HEK293T (cell line): ENCODE measurements at places on chromosomes 1 and 21.
A peak's percentile ranks its signal among the peaks of the same experiment; 100 is the strongest.

DNA sequence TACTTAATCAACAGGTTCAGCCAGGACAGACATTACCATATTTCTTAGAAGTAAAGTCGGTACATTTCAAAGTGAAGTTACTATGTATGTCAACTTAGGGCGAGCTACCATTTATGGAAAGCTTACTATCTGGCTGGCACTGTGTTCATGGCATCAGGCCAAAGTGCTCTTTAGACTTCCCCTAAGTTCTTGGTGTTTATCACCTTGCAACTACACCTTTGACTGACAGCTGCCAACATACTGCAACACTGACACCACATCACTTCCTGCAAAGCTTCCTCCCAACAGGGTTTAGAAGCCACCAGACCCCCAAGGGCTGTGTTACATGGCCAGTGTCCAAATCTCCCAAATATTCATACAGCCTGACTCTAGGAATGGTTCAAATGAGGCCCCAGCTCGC lies 61.0 kb downstream of the TIAM1 start:
- no peak for DNase-seq

GRCh38 chr1:244865028-244865371 lies 657 bp upstream of the HNRNPU start:
- DNase-seq, result no peak

- no peak for DNase-seq
These were observed 39.3 kb downstream of the PDE9A start for GRCh38 chr21:42692688-42693087.

DNA sequence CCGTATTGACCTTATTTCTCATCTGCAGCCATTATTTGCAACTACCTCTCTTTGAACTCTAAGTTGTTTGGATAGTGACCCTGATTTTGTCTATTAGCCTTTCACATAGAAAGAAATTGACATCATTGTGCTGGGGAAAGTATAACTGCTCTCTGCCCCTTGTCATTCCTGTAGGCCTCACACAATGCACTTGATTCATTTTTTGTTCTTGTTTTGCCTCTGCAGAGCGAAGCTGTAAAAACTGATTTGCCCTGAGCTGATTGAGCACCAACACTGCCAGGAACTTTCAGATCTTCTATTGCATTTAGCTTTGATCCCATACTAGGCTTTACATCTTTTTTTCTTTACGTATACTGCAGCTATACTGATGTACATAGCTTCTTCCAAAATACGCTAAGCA lies 167.2 kb upstream of the PTBP2 start:
- no peak for DNase-seq

DNA sequence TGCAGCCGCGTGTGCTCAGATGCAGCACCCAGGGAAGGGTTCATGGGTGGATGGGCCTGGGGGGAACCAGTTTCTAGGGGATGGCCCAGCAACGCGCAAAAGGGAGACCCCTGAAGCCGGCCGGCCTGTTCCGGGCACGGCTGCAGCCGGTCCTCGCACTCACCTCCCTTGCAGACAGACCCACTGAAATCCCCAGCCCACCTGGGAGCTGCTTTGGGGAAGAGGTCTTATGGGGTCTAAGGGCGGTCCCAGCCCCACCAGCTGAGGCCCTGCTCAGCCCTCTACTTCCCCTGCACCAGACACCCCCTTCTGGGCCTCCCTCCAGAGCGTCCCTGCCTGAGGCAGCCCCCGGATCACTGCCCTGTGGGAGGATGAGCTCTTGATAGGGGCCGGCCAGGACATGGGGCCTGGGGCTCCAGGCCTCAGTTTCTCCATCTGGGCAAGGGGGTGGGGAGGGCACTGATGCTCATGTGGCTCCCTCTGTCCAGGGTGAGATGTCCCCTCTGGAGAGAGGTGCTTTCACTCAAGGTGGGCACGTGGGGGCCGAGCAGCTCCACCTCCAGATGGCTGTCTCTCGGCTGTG lies 20.0 kb upstream of the TTC34 start:
- no peak for DNase-seq

- no peak for DNase-seq
These were observed 149.6 kb upstream of the SGIP1 start for GRCh38 chr1:66384258-66384921.

DNA sequence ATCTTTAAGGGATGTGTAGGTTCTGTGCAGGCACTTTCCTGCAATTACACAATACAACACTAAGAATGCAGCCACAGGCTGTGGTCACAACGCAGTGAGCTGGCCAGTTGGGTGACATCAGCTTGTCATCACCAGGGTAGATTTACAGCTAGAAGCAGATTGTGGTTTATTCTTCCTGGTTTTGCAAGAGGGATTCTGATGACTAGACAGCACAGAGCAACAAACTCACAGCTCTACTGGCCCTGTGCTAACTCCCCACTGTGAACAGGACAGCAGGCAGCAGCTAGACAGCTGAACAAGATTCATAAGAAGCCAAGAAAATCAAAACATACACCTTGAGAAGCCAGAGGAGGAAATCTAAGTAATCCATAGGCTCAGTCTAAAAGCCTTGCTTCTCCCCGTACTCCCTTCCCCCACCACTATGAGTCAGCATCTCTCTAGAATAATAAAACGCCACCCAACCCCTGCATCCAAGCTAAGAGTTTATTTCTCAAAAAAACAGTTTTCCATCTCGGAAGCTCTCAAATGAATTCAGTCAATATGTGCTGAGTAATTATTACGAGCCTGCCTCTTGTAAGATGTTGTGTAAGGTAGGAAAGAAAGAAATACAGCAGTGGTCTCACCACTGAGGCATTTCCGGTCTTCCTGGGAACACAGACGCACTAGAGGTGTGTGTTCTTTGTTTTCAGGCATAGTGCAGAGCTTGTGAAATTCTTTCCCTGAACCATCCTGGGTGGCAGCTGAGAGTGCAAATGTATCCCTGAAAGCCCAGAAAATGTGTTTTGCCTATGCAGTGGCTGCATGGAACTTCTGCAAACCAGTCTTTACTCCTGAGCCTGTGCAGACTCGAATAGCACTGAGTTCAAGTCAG lies 162.8 kb downstream of the NTPCR start:
- peak; percentile 43 for DNase-seq

DNA sequence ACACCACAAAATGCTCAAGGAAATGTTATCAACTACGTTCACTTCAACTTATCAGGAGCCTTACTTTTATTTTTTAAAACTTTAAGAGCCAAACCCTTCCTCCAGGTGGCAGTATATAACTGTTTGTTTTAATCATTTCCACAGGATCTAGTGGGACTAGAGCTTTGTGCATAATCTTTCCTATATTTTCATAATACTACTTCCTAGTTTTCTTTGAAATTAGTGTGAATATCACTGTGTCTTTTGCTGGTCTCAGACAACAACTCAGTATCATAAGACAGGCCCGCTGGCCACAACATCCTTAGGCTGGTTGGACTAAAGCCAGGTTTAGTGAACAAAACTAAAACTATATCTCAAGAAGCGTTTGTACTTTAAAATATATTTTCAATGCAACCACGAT lies 145.5 kb downstream of the TIAM1 start:
- DNase-seq, result peak; percentile 44

- DNase-seq, result no peak
These were observed 72.9 kb downstream of the UBE2T start for GRCh38 chr1:202268817-202269216.

DNA sequence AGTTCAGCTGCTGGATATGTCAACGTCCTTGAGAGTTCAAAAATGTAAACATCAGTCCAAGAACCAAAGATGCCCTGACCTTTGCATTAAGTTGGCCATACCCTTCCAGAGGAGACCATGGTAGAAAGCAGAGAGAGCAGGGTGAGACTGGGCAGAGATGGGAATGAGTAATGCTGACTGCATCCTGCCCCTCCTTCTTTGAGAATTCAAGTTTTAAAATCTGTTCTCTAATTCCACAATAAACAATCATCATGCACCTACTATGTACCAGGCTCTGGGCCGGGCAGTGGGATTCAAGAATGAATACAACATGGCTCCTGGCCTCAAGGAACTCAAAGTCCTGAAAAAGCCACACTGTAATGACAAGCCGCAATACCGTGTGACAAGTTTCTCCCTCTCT lies 3.9 kb upstream of the HAO2 start:
- DNase-seq, result no peak

- no peak for DNase-seq
These were observed 33.9 kb downstream of the TMEM63A start for GRCh38 chr1:225848030-225848955.

DNA sequence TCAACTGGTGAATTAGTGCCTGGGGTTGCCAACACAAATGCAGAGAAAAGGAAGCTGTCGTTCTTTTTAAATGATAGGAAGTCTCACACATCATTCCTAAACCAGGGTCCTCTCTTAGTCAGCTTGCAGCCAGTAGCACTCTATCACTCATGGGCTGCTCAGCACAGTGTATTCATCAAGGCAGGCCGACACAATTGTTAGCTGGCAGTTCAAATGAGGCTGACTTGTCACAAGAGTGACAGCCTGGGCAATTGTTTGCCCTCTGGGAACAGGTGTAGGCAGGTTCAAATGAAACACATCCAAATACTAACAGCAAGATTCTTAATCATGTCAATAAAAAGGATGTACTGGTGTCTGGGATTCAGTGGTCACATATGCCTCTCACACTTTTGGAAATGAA lies 76.9 kb downstream of the ERICH3 start:
- no peak for DNase-seq

GRCh38 chr1:172381946-172382345 lies 38.5 kb upstream of the C1orf105 start:
- DNase-seq, result no peak

- DNase-seq, result no peak
These were observed 51.1 kb upstream of the RBM15 start for GRCh38 chr1:110288111-110288510.

GRCh38 chr21:37503848-37504467 lies 137.4 kb downstream of the DYRK1A start:
- no peak for DNase-seq

GRCh38 chr1:67298762-67299161 lies 8.9 kb upstream of the IL12RB2 start:
- DNase-seq, result peak; percentile 36

DNA sequence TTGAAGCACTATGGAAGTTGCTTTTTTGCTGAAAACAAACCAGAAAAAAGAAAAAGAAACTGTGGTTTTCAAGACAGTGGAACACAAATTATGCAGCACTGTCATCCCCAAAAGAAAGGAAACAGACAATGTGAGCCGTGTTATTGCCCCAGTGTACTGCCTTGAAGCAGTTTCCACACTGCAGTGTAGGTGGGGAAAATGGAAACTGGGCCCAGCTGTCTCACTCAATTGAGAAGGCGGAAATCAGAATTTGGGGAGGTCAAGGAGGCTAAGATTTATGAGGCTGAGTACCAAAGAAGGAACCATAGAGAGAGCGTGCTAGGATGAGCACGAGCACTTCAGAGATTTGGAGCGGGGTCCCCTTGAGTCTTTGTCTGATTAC lies 55.5 kb downstream of the MPZL1 start:
- no peak for DNase-seq

DNA sequence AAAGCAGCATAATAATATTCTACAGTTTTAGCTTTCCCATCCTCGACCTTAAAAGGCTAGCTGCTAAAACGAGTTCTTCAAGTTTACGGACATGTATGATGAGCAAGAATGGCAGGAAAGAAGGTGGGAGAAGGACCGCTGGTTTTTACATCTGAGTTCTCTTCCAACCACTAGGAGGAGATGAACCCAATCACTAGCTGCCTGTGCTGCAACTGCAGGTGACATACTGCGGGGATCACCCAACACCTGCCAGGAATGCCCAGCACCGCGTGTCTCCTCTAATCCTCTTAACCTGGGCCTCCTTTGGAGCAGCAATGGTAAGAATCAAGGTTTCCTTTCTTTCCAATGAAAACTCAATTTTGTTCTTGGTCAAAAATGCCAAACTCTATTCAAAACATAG lies 23.5 kb downstream of the TOR3A start:
- DNase-seq, result peak; percentile 56

GRCh38 chr1:22057861-22058260 lies 5.4 kb downstream of the CDC42 start:
- DNase-seq, result no peak

DNA sequence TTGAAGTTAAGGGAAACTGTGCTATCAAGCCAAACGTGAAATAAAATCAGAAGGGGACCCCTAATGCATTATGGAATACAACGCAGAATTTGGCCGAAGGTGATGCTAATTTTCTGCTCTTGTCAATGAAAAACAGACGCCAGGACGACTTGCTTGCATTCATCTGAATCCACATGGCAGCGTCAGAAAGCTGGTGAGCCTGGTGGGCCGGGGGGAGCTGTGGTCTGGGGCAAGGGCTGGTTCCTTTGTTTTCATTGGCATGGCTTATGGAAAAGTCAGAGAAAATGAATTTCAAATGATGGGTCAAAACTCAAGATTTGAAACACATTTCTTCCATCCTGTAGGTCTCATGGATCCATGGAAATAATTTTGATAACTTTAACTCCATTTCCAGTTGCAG lies 86.4 kb upstream of the RUNX1 start:
- DNase-seq, result no peak

- DNase-seq, result no peak
These were observed 11.3 kb upstream of the DIPK1A start for GRCh38 chr1:92972409-92973129.

GRCh38 chr1:215279682-215280081 lies 197.1 kb downstream of the KCNK2 start:
- DNase-seq, result no peak

DNA sequence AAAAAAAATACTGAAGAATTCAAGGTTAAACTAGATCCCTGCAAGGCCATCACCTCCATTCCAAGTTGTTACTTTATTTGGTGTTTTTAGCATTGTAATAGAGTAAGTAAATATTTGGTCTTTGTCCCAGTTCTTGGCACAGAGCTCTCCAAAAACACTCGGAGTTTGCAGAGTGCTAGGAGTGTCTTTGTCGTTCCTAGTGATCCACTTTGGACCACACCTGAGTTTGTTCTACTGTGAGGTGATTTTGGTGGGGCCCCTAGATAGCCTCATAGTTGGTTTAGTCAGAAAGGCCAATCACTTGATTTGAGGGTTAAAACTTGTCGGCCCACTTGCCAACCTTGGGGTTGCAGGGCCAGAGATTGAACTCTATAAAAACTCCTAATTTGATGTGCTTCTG lies 25.6 kb downstream of the SYNC start:
- DNase-seq, result no peak

- DNase-seq, result no peak
These were observed 24.1 kb upstream of the MPZL1 start for GRCh38 chr1:167697667-167698141.

GRCh38 chr1:219130366-219130935 lies 43.2 kb upstream of the LYPLAL1 start:
- DNase-seq, result no peak

GRCh38 chr21:26177746-26178426 lies 7.3 kb upstream of the APP start:
- no peak for DNase-seq

- peak; percentile 46 for DNase-seq
These were observed 706 bp downstream of the C21orf91 start for GRCh38 chr21:17818186-17819113.

- DNase-seq, result no peak
These were observed 1.1 kb downstream of the ARHGAP30 start for GRCh38 chr1:161068306-161069234.
